Suppressor macrophage treated with lipopolysaccharide for 1 hour (primary cell): ENCODE measurements at places on chromosomes 1 and 21.
A peak's percentile ranks its signal among the peaks of the same experiment; 100 is the strongest.

- DNase-seq, result no peak
Measured at GRCh38 chr1:238961790-238962189, 424.6 kb upstream of the CHRM3 start.

- no peak for DNase-seq
Measured at GRCh38 chr1:231940701-231941100, 314.1 kb downstream of the DISC1 start.

DNA sequence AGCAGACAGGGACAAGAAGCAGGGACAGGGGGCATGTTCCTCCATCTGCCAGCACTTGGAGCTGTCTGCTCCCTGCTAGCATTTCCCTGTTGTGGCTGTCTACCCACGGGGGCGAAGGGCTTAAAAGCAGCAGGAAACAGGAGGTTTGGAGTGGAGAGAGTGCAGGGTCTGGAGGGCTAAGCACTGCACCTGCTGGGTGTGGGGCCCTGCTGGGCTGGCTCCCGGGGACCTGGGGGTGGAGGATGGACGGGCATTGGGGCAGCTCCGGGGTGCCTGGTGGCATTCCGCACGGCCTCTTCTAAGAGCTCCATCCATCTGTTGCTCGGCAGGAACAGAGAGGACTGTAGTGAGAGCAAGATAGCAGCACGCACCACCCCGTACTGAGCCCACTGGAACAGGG, 21.2 kb downstream of the LRRC71 start:
- no peak for DNase-seq

DNA sequence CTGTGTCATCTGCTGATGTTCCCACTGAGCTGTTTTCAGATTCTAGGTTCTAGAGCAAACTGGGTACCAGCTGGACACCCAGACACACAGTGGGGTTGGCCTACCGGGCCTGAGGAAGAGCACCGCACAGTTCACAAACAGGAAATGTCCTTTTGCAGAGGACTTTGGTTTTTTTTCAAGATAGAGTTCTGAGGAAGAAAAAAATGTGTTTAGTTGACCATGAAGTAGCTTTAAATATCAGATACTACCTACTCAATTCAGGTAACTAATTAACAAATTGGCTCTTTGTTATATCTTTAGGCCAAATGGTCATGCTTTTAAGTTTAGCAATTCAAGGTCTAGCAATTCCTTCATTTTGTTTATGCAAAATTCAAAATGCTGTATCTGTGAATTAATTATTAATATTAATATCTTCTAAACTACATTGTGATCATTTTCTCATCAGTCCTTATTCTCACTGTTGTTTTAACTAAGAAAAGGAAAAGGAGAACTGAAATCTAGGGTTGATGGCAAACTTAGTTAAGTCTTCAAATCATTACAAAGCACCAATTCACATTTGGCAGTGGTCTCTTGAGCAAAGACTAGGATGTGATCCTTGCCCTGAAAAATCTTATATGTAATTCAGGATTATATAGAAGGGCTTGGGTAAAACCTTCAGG, 17.2 kb upstream of the NCF2 start:
- no peak for DNase-seq

- DNase-seq, result no peak
Measured at GRCh38 chr1:32759997-32760623, 57.0 kb downstream of the YARS1 start.

- DNase-seq, result no peak
Measured at GRCh38 chr1:225768662-225769426, 8.8 kb upstream of the SRP9 start.

- peak; percentile 92 for DNase-seq
Measured at GRCh38 chr1:89762779-89763648, 57.8 kb upstream of the LRRC8D start.

GRCh38 chr1:157819896-157820295, at the start of gene FCRL1:
FCRL1 (minus strand) TSS chr1:157820120; CDS start chr1:157820037, 83 bp downstream.
- peak; percentile 31 for DNase-seq

- DNase-seq, result no peak
Measured at GRCh38 chr1:224782281-224783000, 147.0 kb upstream of the DNAH14 start.

GRCh38 chr1:14494911-14495310, 103.6 kb upstream of the KAZN start:
- no peak for DNase-seq

DNA sequence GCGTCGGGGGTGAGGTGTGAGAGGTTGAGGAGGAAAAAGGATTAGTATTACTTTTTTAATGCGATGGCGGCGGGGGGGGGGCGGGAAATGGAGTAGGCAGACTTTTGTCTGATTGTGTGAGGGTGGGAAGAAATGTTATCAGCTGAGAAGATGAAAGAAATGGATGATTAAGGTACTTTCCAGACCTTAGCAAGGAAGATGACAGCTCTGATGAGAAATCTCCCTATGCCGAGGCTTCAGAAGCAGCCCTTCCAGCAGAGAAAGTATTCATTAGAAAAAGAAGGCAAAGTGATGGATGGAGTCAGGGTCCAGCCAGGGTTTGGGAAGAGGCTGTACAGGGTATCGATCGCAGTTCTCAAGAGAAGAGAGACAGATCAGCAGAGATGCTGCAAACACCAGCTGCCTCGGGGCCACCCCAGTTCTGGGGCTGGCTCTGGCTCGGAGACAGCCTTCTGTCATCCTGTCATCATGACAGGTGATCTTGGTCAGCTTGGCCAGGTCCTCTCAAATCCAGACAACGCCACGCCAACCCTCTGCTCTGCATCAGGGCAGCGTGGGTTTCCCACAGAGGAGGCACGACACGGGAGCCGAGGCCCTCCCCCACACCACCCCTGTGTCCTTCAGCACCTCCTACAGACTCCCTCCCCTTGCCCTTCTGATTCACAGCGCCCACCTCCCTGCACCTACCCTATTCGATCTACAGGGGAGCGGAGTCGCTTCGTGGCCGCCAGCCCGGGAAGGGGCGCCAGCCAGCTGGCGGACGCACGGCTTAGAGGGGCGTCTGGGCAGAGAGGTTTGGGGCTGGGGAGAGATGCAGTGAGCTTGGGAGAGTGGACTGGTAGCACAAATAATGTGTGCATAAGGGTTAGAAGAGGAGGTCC, 674 bp upstream of the ATXN7L2 start:
- peak; percentile 17 for DNase-seq

DNA sequence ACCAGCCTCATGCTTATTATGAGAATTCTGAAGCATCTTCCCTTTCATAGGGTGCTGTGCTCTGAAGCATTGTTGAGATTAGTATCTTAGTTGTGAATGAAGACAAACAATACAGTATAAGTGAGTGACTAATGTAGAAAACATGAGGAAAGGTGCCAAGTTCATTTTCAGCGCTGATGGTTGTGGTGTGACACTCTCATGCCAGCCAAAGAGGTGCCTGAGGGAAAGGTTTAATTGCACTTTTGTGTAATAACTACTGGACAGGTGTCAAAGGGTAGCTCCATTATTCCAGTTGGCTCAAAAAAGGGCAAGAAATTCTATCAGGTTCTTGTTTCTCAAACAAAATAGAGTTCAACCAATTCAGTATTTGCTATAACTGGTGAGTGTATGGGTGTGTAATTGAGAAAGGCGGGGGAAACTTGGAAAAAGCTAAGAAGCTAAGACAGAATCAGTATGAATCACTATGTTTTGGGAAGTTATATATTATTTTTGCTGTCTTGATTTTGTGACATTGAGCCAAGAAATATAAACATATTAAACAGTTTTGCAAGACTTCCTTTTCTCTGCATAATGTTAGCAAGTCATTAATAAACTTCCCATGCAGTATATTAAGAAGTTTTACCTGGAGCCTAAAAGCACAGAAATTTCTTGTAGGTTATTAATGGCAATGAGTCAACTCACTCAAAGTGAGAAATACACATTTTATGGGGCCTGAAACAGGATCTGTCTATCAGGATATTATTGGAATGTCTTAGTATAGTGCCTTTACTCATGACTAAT, 31.8 kb downstream of the KCNK2 start:
- DNase-seq, result no peak

- DNase-seq, result no peak
Measured at GRCh38 chr1:152502496-152503180, 8.0 kb upstream of the LCE5A start.

DNA sequence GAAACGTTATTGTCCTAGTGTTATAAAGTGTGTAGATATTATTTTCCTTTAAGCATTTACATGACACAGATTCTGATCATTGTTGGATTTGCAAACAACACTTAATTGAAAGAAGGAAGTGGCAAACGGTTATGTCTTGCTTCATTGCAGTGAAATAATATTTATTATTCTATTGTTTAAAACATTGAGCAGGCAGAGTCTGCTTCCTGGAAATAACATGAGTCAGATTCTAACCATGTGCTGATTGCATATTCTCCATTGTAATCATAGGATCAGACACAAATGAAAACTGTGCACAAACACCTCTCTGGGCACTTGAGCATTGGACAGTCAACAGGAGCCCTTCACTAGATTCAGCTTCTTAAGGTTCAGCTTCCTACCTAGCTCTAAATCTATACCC, 46.8 kb upstream of the USP25 start:
- DNase-seq, result peak; percentile 49

- DNase-seq, result no peak
Measured at GRCh38 chr1:232450615-232451014, 179.3 kb downstream of the SIPA1L2 start.

GRCh38 chr21:44815225-44815624, 2.6 kb downstream of the SUMO3 start:
- DNase-seq, result no peak
